ENCODE measurements at places on chromosomes 4 and X. TPM values are rescaled to one million over a fixed set of nuclear protein-coding genes. Genes with fewer than 3 reads are reported as not detected.

ZFYVE28 gene
- total RNA-seq: 5.7 TPM

AVPR2 gene
- total RNA-seq: 0.78 TPM

PIGA gene
- total RNA-seq: 9.3 TPM

CLNK gene
- 1.0 TPM for total RNA-seq

CPLX1 gene
- total RNA-seq: 0.52 TPM

FABP2 gene
- not detected for total RNA-seq

ASMT gene
- total RNA-seq: not detected

CT45A3 gene
- not detected for total RNA-seq

HTRA3 gene
- total RNA-seq: 17.5 TPM

NHSL2 gene
- total RNA-seq: 2.9 TPM

CCDC158 gene
- 1.3 TPM for total RNA-seq

CT45A1 gene
- total RNA-seq: not detected

AFF1 gene
- 57.0 TPM for total RNA-seq

LINC00632 gene
- 88.3 TPM for total RNA-seq

TGIF2LX gene
- not detected for total RNA-seq

GAGE1 gene
- total RNA-seq: not detected

SRPX gene
- 42.5 TPM for total RNA-seq

CITED1 gene
- total RNA-seq: not detected

TMEM129 gene
- total RNA-seq: 53.1 TPM

MTNR1A gene
- 1.6 TPM for total RNA-seq

ERCC6L gene
- total RNA-seq: not detected

PPP4R3C gene
- total RNA-seq: not detected

MAGEA1 gene
- total RNA-seq: not detected

SH2D1A gene
- 0.52 TPM for total RNA-seq

SSX7 gene
- not detected for total RNA-seq

GAB3 gene
- 3.4 TPM for total RNA-seq

GATA1 gene
- not detected for total RNA-seq

CENPVL2 gene
- total RNA-seq: not detected

COQ2 gene
- 4.6 TPM for total RNA-seq

TEC gene
- 2.1 TPM for total RNA-seq

SFRP2 gene
- total RNA-seq: 12.5 TPM
